Activated B cell treated with CpG ODN at 0.5 μM for 24 hours (primary cell): ENCODE measurements at places on chromosomes 4 and X. TPM values are rescaled to one million over a fixed set of nuclear protein-coding genes. Genes with fewer than 3 reads are reported as not detected.

DNA sequence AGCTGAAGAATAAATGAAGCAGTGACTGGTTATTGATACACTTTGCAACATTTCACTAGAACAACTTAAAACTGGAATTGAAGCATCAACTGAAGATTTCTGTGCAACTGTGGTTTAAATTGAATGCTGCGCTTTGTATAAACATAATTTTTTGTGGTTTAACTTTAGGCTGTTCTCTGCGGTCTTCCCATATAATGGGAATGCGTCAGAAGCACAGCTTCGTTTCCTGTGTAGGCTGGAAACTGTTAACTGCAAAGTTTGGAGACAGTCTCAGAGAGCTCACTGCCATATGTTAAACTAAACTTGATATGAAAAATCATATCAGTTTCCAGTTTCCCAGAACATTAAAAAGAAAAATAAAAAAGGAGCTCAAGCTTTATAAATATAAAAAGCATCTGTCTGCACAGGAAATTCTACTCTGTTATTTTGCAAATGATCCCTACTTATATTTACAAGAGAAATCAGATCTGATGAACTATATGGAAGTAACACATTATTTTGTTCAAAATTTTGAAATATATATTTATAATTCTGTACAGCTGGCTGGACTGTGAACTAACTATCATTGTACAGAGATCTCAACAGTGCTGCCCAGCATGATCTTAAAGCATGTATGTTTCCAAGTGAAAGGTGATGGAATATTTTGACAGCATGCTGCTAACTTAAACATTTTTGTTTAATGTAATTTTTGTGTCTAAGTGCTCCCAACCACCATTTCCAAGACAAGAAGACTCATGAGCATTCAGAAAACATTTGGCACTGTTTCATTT, 139.9 kb downstream of the NDST3 start:
- no peaks in the 10 kb centered on the region for H3K36me3 ChIP-seq
- no peaks in the 10 kb centered on the region for H3K4me1 ChIP-seq
- DNase-seq: no peak
- H3K27me3 ChIP-seq: no peaks in the 10 kb centered on the region
- H3K4me3 ChIP-seq: no peak overlapping the region

- H3K4me1 ChIP-seq: peaks cover 4% of the 10 kb centered on the region
- no peaks in the 10 kb centered on the region for H3K27me3 ChIP-seq
- H3K36me3 ChIP-seq: no peaks in the 10 kb centered on the region
- H3K27ac ChIP-seq: no peak overlapping the region
- DNase-seq: no peak
These were observed 32.8 kb upstream of the DCLK2 start for GRCh38 chr4:150045410-150045809.

GRCh38 chr4:86657382-86657781, 63.3 kb downstream of the PTPN13 start:
- DNase-seq: no peak
- H3K36me3 ChIP-seq: no peaks in the 10 kb centered on the region
- H3K4me3 ChIP-seq: no peak overlapping the region
- no peaks in the 10 kb centered on the region for H3K4me1 ChIP-seq
- H3K27me3 ChIP-seq: no peaks in the 10 kb centered on the region

The KLHL34 gene
- 0.58 and 0.76 TPM in 2 replicates for total RNA-seq

- no peak overlapping the region for H3K27ac ChIP-seq
- no peak for DNase-seq
These were observed 223.5 kb downstream of the NPFFR2 start for GRCh38 chr4:72255269-72255668.

- no peaks in the 10 kb centered on the region for H3K27me3 ChIP-seq
- peaks cover 27% of the 10 kb centered on the region for H3K36me3 ChIP-seq
- H3K4me1 ChIP-seq: peaks cover 46% of the 10 kb centered on the region
- no peak for DNase-seq
- peak overlapping the region; percentile 89 for H3K27ac ChIP-seq
- peak overlapping the region; percentile 83 for H3K4me3 ChIP-seq
These were observed 3.2 kb downstream of the CXorf38 start for GRCh38 chrX:40644176-40644575.

DNA sequence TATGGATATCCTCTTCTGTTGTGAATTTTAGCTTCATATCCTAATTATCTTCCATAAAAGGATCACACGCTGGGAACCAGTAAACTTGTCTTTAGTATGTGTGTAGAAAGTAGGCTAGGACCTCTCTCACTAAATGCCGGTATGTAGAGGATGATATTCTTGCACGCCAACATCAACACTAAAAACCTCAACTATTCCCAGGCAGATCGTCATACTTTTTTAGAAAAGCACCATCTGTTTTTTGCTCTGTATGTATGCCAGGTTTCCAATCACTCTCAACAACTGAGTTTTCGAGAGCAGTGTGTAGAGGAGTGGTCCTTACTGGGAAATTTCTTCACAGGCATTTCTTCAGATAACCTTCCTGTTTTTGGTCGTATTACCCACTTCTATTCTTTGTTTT, 283.6 kb downstream of the GALNTL6 start:
- no peaks in the 10 kb centered on the region for H3K4me1 ChIP-seq
- H3K36me3 ChIP-seq: no peaks in the 10 kb centered on the region
- no peak overlapping the region for H3K4me3 ChIP-seq
- DNase-seq: no peak
- H3K27ac ChIP-seq: no peak overlapping the region
- H3K27me3 ChIP-seq: no peaks in the 10 kb centered on the region

The SSX4B gene
- total RNA-seq: not detected in 2 replicates

DNA sequence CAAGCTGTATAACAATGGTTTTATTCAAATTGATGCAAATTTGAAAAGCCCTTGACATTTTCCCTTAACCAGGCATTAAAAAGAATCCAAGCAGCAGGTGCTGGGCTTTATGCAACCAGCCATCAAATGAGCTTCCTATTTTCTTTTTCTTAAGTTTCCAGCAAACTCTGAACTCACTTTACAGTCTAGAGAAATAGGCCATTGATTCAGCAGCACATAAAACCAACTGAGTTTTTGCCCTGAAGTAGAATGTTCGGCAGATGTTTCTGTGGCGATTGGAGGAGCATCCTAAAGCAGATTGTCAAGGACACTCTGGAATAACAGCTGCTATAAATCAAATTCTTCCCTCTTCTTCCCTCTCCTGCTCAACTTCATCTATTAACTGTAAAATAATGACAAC, 582.8 kb upstream of the CPEB2 start:
- H3K27me3 ChIP-seq: no peaks in the 10 kb centered on the region
- no peak overlapping the region for H3K27ac ChIP-seq
- DNase-seq: no peak
- no peaks in the 10 kb centered on the region for H3K4me1 ChIP-seq

The MAB21L2 gene
- not detected in 2 replicates for total RNA-seq

DNA sequence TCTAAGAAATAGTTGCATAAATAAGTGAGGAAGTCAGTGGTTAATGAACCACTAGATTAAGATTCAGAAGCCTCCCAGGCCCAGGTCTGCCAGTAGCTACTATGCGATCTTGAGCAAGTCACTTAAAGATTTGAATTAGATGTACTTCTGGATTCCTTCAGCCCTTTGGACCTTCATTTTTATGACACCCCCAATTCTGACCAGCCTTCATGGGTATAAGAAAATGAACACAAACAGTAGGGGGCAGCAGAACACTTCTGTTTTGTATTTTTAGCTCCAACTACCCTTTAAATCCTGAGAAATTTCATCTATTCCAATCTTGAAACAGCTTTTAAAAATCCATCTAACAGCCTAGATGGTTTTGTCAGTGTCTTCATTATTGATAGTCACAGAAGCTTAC, 19.0 kb downstream of the TMEM47 start:
- no peaks in the 10 kb centered on the region for H3K4me1 ChIP-seq
- H3K4me3 ChIP-seq: no peak overlapping the region
- no peaks in the 10 kb centered on the region for H3K36me3 ChIP-seq
- no peak for DNase-seq

DNA sequence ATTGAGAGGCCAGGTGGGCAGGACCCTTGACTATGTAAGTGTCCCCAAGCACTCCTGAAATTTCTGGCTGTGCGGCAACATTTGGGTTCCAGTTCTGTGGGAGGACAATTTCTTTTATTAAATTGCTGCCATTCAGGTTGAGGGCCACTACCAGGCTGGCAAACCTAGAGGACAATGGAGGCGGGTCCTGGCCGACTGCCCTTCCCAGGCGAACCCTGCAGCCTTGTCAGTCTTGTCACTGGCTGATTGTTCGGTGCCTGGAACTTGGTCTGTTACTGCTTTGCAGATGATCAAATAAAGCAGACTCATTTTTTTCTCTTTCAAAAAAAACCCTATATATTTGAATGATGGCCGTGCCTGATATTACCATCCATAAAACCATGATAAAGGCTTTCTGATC, 6.6 kb upstream of the TMEM128 start:
- H3K27me3 ChIP-seq: peaks cover 9% of the 10 kb centered on the region
- no peaks in the 10 kb centered on the region for H3K36me3 ChIP-seq
- H3K4me1 ChIP-seq: no peaks in the 10 kb centered on the region

GRCh38 chr4:119697887-119698393, 69.3 kb upstream of the PDE5A start:
- no peak overlapping the region for H3K4me3 ChIP-seq
- peaks cover 5% of the 10 kb centered on the region for H3K27me3 ChIP-seq
- DNase-seq: no peak

The DUX4 gene
- total RNA-seq: not detected in 2 replicates

The TBC1D9 gene
- 37.9 and 46.0 TPM in 2 replicates for total RNA-seq

The PITX2 gene
- not detected in 2 replicates for total RNA-seq

DNA sequence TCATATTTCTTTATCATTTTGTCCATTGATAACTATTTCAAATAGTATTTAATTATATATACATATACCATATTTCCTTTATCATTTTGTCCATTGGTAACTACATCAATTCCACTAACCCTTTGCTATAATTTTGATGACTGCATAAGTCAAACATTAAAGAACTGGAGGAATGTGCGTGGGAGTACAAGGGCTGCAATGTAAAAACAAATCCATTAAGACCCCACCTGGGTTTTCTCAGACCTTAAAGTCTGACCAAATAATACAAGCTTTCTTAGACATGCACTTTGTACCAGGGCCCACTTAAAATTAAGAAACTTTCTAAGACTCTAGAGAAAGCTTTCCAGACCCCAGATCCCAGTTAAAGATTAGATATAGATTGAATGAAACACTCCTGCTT, 1622.4 kb upstream of the PCDH10 start:
- H3K36me3 ChIP-seq: no peaks in the 10 kb centered on the region
- no peaks in the 10 kb centered on the region for H3K4me1 ChIP-seq
- H3K27ac ChIP-seq: no peak overlapping the region

GRCh38 chr4:145266881-145267280, 86.5 kb upstream of the OTUD4 start:
- H3K27ac ChIP-seq: no peak overlapping the region
- H3K4me1 ChIP-seq: no peaks in the 10 kb centered on the region
- H3K4me3 ChIP-seq: no peak overlapping the region
- H3K36me3 ChIP-seq: no peaks in the 10 kb centered on the region
- no peak for DNase-seq

- no peaks in the 10 kb centered on the region for H3K36me3 ChIP-seq
- no peak overlapping the region for H3K4me3 ChIP-seq
- no peaks in the 10 kb centered on the region for H3K4me1 ChIP-seq
These were observed 245.3 kb downstream of the HS3ST1 start for GRCh38 chr4:11183356-11183740.

DNA sequence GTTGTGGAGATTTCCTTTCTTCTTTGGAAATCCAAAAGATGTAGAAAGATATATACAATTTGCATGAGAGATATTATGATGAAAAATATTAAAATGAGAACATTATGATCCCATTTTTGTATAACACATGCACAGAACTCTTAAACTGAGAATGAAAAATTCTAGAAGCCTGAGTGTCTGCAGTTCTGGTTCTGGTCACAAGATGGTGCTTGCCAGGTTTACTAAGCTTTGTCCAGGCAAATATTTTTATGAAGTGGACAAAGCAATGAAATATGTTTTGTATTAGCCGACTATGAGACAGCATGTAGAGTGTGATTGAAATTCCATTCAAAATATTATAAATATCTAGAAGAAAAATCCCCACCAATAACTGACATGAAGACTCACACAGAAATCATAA, 2.2 kb downstream of the PWWP3B start:
- H3K27me3 ChIP-seq: no peaks in the 10 kb centered on the region
- no peaks in the 10 kb centered on the region for H3K36me3 ChIP-seq
- H3K27ac ChIP-seq: no peak overlapping the region
- no peak for DNase-seq
- no peak overlapping the region for H3K4me3 ChIP-seq

DNA sequence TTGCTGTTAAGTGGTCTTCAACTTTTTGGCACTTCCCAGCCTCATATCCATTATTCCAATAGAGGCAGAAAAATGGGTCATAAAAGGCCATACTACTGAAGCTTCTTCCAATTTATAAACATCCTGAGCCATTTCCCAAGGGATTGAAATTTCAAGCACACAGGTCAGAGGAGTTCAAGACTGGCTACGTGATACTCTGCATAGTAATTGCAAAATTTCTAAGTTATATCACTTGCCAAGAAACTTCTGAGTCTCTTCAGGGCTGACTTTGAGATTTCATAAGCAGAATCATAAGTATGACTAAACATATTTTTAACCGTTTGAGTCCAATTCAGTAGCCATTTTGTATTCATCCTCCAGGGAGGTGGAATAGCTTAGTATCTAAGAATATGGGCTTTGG, 75.6 kb upstream of the RXFP1 start:
- no peak for DNase-seq
- H3K27me3 ChIP-seq: no peaks in the 10 kb centered on the region
- H3K4me1 ChIP-seq: no peaks in the 10 kb centered on the region
- no peak overlapping the region for H3K27ac ChIP-seq
- H3K36me3 ChIP-seq: no peaks in the 10 kb centered on the region
- no peak overlapping the region for H3K4me3 ChIP-seq

DNA sequence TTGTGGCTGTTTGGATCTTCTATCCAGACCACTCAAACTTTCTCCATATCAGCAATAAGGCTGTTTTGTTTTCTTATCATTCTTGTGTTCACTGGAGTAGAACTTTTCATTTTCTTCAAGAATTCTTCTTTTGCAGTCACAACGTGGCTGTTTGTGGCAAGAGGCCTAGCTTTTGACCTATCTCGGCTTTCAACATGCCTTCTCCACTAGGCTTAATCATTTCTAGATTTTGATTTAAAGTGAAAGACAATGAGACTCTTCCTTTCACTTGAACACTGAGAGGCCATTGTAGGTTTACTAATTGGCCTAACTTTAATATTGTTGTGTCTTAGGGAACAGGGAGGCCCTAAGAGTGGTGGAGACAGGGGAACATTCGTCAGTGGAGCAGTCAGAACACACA, 19.1 kb downstream of the FGF2 start:
- H3K27me3 ChIP-seq: peaks cover 13% of the 10 kb centered on the region
- no peak overlapping the region for H3K4me3 ChIP-seq
- no peaks in the 10 kb centered on the region for H3K4me1 ChIP-seq

- peaks cover 1% of the 10 kb centered on the region for H3K27me3 ChIP-seq
- peaks cover 10% of the 10 kb centered on the region for H3K4me1 ChIP-seq
- no peak for DNase-seq
- no peaks in the 10 kb centered on the region for H3K36me3 ChIP-seq
These were observed 123.8 kb upstream of the TEX13D start for GRCh38 chrX:124208660-124209059.

GRCh38 chr4:180734753-180735432, 1508.3 kb upstream of the TENM3 start:
- no peak for DNase-seq
- no peak overlapping the region for H3K27ac ChIP-seq
- no peak overlapping the region for H3K4me3 ChIP-seq
- H3K36me3 ChIP-seq: no peaks in the 10 kb centered on the region

The CCNQ gene
- total RNA-seq: 25.3 and 25.8 TPM in 2 replicates
